Esophagus squamous epithelium (tissue), 5 donors: ENCODE measurements at places on chromosomes 1 and 21.

- DNase-seq: no peak
Measured at GRCh38 chr21:28794371-28794851, 198.3 kb downstream of the LTN1 start.

GRCh38 chr1:218259339-218259738 lies 25.8 kb upstream of the RRP15 start:
- DNase-seq: no peak

DNA sequence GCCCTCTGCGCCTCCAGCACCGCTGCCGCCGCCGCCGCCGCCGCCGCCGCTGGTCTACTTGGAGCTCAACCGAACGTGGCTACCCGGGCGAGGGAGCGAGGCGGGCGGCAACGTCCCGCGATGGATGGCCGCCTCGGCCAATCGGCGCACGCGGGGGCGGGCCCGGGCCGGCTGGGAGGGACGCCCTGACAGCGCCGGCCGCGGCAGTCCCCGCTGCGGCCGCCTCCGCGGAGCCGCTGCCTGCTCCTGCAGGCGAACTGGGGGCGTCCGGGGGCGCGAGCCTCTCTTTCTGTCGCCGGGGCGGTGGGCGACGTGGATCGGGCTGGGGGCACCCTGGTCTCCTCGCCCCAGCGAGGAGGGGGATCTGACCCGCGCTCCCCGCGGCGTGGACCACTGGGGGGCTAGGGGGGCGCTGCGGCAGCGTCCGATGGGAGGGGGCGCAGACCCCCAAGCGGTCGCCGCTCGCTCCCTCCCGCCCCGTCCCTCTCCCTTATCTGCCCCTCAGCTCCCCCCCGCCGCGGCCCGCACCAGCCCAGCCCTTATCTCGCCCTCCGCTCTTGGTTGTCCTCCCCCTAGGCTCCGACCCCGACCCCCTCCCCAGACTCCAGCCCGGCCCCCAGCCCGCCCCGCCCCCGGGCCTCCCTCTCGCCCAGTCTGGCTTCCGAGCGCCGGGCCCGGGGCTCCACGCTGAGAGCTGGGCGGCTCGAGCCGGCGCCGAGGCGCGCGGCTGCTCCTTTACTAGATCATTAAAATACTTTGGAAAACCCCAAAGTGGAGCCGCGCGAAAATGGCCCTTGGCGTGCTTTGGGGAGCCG lies at the start of gene SSBP3:
TSS of gene SSBP3 (minus strand) at position 56 of the 815 bp plus-strand sequence.
- peak; percentile 45 for DNase-seq

- no peak for DNase-seq
Measured at GRCh38 chr1:29713857-29714256, 477.5 kb downstream of the PTPRU start.

GRCh38 chr1:150106341-150106740 lies 38.8 kb downstream of the VPS45 start:
- DNase-seq: no peak

GRCh38 chr1:115911294-115911693 lies 65.0 kb upstream of the SLC22A15 start:
- no peak for DNase-seq

GRCh38 chr1:183912265-183912886 lies 107.5 kb downstream of the RGL1 start:
- DNase-seq: no peak

DNA sequence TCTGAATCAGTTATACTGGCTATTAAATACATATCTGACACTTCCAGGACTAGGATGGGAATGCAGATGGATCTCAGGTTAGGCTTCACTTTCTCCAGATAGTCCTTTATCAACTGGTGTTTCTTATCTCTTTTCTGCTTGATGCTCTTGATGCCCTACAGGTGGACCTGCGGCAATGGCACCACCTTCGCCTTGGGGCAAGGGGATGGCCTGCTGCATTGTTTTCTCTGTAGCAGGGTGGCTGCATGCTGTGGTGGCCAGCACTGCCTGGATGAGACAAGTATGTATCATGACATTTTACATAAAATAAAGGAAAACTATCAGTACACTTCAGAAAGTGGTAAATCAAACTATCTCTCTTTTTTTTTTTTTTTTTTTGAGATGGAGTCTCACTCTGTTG lies 217.7 kb upstream of the ZP4 start:
- DNase-seq: no peak

GRCh38 chr1:244209955-244210354 lies 158.9 kb downstream of the ZBTB18 start:
- DNase-seq: no peak

GRCh38 chr1:30957560-30958222 lies 49.1 kb upstream of the SDC3 start:
- DNase-seq: no peak

DNA sequence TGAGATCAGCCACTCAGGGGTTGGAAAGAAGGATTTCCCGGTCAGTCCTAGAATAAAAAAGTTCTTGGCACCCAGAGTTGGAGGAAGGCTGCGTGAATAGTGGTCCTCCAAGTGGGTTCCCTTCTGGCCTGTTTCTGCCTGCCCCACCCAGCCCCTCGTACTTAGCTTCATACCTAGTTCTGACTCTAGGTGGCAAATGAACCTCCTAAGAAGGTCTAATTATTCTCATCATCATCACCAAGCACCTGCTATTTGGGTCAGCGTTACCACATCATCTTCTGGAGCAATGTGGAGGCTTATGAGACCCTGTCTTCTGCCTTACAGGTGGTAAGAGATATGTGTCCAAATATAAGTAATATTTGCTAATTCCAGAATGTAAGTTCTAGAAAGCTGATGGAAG lies 35.9 kb upstream of the NFASC start:
- DNase-seq: no peak
